ENCODE measurements at places on chromosomes 11 and 22.

DNA sequence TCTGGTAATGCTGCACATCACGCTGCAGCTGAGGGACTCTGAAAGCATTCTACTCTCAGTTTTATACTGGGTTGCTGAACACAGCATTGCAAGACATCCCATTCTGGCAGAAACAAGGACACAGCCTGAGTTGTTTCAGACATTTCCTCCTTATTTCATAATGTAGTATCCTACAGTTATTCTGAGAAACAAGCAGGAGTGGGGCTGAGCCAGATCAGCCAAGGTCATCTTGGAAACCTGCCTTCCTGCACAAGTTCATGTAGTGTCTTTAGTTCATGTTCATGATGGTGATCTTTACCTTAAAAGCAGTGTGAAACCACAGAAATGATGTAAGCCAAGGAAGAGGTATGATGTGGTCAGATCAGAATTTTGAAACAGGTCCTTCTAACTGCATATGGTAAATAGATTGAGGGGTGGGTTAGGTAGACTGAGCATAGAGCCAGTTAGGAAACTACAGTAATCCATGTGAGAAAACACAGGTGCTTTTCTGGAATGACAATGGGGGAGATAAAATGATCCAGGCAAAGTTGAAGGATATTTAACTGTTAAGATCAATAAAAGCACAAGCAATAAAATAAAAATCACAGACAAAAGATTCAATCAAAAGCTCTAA is 1686.8 kb downstream of the LRRC4C start:
- DNase-seq: no peak

- no peak for DNase-seq
These were observed 27.8 kb downstream of the FCHSD2 start for GRCh38 chr11:73114110-73114834.

GRCh38 chr22:45968751-45969413 is 8.1 kb downstream of the WNT7B start:
- DNase-seq: no peak

DNA sequence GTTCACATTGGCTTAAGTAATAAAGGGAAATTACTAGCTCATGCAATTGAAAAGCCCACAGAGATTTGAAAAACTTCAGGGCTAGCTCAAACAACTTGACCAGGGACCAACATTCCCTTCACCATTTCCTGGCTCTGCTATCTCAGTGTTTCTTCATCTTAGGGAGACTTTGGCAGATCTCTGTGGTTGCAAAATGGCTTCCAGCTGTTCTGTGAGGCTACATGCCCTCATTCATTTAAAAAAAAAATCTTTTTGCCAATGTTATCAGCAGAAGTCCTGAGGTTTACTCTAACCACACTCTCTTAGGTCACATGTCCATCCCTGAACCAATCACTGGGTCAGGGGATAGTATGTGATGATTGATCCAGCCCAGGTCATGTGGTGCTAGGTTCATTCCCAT is 13.9 kb upstream of the RASSF10 start:
- DNase-seq: no peak

GRCh38 chr11:128513915-128514681 is 73.3 kb downstream of the ETS1 start:
- DNase-seq: no peak

DNA sequence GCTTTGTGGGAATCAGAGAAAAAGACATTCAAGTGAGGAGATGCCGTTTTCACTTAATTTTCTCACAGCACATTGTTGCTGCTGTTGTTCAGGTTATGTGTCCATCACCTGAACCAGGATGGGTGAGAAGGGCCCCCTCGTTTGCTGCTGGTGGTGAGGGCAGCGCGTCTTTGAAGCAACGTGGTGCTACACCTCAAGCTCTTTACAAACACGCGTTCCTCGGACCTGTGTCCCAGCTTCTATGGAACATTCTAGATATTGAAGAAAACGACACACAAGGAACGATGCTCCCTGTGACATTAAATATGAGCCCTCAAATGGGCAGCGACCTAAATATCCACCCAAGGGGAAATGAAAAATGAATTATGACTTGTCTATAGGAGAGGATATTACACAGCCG is 418.6 kb downstream of the MN1 start:
- DNase-seq: no peak

DNA sequence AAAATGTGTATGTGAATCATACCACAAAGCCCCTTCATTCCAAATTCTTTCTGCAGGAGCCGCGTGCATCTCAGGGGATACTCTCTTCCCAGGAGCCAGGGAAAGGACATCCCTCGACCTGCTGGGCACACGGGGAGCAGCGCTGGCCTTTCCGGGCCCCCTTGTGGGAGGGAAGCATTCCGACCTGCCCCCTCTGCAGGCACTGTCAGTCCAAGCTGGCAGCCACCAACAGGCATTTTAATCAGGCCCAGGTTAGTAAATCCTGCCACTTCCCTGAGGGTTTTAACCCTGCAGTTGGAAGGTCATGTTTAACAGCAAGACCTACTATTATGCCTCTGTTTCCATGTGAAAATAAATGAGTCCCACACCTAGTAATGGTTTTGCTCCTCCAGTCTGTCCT is 391.5 kb downstream of the SHANK2 start:
- DNase-seq: no peak

DNA sequence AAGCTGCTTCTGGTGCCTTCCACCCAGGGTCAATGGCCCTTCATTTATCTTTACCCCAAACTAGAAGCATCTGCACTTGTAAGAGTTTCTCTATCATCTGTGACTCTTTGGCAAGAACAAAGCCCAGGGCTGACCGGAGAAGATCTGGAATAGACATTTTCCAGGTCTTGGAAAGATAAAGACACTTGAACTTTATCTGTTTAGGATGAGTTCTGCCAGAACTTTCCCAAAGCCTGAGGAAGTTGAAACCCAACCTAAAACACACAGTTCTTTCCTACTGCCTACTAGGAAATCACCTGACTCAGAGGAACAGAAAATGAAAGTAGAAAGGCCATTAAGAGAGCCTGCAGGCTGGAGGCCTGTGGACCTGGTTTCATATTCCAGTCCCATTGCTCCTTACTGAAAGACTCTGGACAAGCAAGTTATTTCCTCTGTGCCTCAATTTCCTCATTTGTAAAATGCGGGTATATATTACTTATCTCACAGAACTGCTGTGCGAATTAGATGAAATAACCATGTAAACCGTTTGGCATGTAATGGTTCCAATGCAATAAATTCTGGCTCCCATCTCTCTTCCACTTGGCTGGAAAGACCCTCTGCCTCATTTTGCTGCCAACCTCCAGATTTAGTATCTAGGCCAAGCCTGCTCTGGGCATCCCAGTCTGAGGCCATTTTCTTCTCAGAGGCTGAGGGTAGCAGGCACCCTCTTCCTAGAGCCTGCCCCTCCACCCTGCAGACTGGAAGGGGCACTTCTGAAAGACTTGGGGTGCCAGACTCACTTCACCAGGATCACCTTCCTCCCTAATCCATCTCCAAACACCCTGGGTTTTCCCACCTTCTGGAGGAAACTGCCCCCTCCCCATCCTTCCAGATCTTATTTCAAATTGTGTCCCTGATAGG is 1.2 kb downstream of the UBE2L6 start:
- DNase-seq: no peak

- DNase-seq: no peak
These were observed 150.6 kb upstream of the CCDC179 start for GRCh38 chr11:23010790-23011335.

DNA sequence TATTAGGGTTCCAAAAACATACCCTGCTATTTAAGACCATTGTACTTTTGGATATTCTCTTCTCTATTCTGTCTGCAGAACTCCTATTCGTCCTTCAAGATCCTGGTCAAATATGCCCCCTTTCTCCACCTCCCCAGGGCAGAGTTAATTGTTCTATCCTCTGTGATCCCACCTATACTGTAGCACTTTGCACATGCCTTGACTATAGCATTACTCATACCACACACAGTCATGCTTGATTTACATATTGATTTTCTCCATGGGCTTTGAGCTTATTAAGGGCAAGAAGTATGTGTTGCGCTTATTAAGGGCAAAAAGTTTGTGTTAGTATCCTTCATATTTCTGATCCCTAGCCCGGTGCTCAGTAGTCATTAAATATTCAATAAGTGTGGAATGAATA is 263.7 kb upstream of the CADM1 start:
- DNase-seq: no peak

GRCh38 chr22:17410576-17410975 is 41.3 kb downstream of the CECR2 start:
- no peak for DNase-seq

DNA sequence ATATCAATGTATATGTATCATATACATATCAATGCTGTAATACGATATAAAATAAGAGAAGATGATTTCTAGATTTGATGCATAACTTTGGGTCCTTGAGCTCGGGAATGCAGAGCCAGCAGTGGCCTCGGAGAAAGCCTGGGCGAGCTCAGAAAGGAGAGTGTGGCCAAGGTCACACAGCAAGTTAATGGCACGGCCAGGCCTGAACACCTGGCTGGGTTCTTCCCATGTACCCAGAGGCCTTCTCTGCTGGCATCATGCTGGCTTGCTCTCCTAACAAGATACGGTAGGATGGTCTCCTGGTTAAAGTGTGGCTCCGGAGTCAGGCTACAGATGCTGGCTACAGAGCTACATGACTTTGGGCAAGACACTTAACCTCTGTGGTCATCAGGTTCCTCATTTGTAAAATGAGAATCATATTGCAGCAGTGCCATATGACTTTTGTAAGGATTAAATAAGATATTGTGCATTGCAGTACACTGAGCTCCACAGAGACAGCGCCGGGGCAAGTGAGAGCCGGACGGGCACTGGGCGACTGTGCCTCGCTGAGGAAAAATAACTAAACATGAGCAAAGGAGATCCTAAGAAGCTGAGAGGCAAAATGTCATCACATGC is 29.9 kb downstream of the TPST2 start:
- DNase-seq: no peak

All from NCI-H1048 (cell line).